Cardiac muscle cell (in vitro differentiated cells and primary cell): ENCODE measurements at places on chromosomes 4 and X. TPM values are rescaled to one million over a fixed set of nuclear protein-coding genes. Genes with fewer than 3 reads are reported as not detected.

- DNase-seq = peak; percentile 38
These were observed 4.1 kb upstream of the EPGN start for GRCh38 chr4:74304095-74304625.

GRCh38 chrX:112266136-112266535 is 183.6 kb upstream of the TRPC5 start:
- DNase-seq = no peak

DNA sequence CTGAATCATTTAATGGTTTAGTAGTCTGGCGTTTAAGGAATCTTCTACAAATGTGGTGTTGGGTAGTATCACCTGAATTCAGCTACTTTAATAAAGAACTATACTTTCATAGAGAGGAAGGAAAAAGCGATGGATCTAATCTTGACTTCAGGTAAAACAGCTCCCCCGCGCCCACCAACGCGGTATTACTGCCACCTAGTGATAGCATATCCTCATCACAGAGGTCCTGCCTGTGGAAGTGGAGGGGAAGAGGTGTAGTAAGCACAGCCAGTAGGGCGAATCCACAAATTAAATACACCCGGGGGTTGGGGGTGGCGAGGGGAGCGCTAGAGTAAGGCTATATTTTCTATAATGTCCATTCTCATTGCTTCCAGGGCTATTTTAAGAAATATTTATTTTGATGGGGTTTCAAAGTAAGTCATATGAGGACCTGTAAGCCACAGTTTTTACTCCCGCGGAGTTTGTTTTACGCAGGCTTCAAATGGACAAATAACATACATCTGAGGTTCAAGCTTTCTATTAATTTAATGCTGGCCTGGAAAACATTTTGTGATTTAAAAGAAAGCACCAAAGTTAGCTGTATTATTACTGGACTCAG is 8.3 kb upstream of the DAPP1 start:
- peak; percentile 52 for DNase-seq

DNA sequence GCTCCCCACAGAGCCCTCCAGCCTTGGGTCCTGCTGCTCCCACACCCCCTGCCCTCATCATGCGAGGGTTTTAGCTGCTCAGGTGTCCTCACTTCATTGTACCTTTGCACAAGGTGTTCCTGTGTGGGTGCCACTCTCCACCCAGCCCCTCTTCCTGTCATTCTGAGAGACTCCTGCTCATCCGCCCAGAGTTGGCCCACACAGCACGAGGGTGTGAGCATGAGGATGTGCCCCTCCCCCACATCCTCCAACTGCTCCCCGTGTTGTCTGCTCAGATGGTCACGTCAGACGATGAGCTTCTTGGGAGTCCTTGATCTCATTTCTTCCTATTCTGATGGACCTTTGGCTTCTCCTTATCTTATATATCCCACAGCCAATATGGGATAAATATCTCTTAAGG is 53.2 kb downstream of the HTT-AS start:
- DNase-seq = no peak

DNA sequence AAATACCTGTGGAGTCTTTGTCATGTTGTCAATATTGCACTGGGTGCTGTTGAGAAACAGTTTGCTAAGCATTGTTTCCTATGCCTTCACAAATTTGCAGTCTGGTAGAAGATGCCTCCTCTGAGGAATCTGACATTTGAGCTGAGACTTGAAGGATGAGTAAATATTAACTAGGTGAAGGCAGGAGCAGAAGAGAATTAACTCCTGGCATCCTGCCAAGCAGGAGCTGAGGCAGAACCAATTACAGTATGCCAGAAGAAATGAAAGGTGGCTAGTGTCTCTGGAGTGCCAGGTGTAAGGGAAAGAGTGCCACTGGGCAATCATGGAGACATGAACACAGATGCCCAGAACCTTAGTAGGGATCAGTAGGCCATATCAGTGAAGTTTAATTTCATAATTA is 1778.2 kb upstream of the PCDH10 start:
- DNase-seq = no peak

DNA sequence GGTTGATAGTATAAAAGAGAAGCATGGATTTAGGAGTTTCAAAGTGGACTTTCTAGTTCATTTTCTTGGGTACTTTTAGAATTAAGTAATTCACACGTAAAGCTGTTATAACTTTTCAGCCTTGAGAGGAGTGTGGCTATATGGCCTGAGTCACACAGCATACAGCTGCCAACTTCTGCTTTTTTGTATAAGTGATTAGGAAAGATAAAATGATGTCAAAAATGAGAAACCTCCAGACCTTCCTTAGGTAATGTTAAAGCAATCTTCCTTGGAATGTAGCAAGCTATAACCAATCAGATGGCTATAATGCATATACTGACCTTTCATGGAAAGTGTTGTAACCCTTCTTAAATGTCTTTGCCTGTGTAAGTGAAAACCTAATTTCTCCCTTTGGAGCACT is 39.2 kb downstream of the RAB40AL start:
- no peak for DNase-seq

GRCh38 chr4:62263454-62263853 is 1063.3 kb downstream of the ADGRL3 start:
- no peak for DNase-seq

- DNase-seq = peak; percentile 19
These were observed 238.9 kb downstream of the SLC7A11 start for GRCh38 chr4:138003248-138003647.

DNA sequence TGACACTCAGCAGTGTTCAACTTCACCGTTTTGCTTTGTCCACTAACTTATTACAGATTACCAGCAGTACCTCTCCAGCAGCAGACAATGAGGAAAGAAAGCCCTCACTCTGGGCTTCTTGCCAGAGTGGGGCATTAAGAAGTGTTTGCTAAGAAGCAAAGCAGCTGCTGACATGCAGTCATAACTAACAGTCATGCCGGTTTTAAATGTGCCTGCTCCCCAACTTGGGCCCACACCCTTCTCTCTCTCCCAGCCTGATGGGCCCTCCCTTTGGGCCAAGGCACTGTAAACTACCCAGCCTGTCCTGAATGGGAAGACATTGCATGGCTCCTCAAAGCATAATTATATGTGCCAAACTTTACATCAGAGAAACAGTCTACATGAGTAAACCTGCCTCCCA is 54.6 kb upstream of the HHIP start:
- DNase-seq = peak; percentile 90

- no peak for DNase-seq
These were observed 772.3 kb downstream of the FAT4 start for GRCh38 chr4:126087101-126087500.

- no peak for DNase-seq
These were observed 5.7 kb upstream of the SPANXN2 start for GRCh38 chrX:143726296-143726695.

DNA sequence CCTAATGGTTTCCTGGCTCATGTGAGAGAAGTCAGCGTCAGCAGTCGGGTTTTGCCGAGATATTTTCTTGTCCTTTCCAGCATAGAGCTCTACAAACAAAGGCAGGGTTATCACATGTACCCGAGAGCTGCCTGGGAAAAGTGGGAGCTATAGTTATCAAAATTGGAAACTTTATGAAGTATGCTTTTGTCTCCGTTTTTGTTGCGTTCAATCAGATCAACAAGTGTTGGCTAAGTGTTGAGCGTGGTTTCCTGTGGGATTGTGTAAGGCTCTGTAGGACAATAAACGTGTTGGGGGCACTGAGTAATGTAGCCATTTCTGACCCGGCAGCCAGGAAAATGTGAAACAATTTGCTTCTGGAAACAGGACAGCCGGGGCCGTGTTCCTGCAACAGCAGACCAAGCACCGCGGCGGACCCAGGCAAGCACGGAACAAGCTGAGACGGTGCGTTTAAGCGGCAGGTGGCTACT is at the start of gene BMX:
Gene BMX (plus strand): TSS at position 311 of the 470 bp plus-strand sequence. CDS start 7,547 bp downstream, outside the sequence.
- no peak for DNase-seq

HTN3 gene
- not detected in 2 replicates for polyA plus RNA-seq

CDX4 gene
- not detected in 2 replicates for polyA plus RNA-seq

FSTL5 gene
- polyA plus RNA-seq = 0.59 and 0.61 TPM in 2 replicates

MTTP gene
- polyA plus RNA-seq = 2.0 and 2.1 TPM in 2 replicates
